ENCODE measurements at places on chromosomes 2 and 18. TPM values are rescaled to one million over a fixed set of nuclear protein-coding genes. Genes with fewer than 3 reads are reported as not detected.

GRCh38 chr2:133568598-133568997 is 335 bp upstream of the NCKAP5 start:
- DNase-seq = no peak

- no peak for DNase-seq
These were observed 408.2 kb upstream of the HNRNPA3 start for GRCh38 chr2:176804392-176804791.

DNA sequence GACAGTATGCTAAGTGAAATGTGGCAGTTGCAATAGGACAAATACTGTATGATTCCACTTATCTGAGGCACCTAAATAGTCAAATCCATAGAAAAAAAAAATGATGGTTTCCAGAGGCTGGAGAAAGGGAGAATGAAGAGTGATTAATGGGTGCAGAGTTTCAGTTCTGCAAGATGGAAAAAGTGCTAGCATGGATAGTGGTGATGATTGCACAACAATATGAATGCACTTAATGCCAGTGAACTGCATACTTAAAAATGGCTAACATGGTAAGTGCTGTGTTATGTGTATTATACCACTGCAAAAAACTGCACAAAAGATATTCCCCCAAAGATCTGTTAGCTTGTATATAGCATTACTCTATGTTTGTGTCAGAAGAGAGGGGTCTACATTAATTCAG is 185.4 kb downstream of the INHBB start:
- no peak for DNase-seq

- no peak for DNase-seq
These were observed 15.1 kb upstream of the RTTN start for GRCh38 chr18:70220628-70221027.

ANKRD36C gene
- 69.4 TPM for total RNA-seq

DNA sequence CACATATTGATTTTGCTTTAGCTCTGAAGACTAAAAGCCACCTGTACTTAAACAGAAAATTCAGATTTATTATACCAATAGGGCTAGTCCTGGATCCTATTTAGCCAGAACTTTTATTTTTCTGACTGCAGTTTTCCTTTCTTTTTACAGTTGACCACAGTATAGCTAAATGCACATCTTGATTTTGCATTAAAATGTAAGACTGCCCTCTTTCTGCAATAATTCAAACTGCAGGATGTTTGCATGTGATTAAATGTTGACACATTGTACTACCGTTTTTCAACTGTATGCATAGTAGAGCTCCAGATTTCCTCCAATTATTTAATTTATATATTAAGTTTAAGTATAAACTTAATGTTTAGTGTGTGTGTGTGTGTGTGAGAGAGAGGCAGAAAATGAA is 1262.9 kb downstream of the SUCLG1 start:
- no peak for DNase-seq

DNA sequence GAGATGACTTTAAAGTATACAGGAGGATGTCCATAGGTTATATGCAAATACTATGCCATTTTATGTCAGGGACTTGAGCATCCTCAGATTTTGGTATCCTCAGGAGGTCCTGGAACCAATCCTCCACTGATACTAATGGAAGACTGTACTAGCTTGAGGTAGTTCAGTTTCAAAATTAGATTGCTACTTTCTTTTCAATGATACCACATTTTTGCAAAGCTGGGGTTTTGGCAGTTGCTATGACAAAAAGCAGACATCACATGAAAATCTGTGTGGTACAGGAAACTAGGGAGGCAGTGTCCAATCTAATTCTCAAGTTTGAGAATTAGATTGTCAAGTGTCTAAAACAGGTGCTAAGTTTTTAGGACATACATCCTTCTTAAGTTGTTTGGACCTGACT is 14.2 kb downstream of the EHBP1 start:
- DNase-seq = no peak

CIDEA gene
- total RNA-seq = not detected

IL36A gene
- total RNA-seq = 0.34 TPM

ANKRD44 gene
- 120 TPM for total RNA-seq

SLC39A6 gene
- 42.7 TPM for total RNA-seq

ALPP gene
- total RNA-seq = not detected

DNA sequence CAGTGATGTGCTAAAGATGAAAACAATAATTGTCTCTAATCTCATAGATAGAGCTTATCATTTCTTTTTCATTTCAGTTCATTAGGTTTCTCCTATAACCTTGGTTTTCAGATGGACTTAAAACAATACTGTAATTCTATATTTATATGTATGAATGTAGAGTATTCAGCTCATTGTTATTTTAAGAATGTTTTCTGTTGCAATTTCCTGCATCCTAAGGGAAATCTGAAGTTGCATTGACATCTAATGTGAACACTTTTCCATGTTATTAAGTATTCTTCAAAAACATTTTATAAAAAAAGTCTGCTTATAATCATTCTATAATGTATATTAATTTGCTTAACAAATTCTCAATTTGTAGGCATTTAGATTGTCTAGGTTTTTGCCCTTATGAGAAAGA is 288.9 kb downstream of the XIRP2 start:
- DNase-seq = no peak

- no peak for DNase-seq
These were observed 30.6 kb upstream of the GPD2 start for GRCh38 chr2:156405586-156405985.

DNA sequence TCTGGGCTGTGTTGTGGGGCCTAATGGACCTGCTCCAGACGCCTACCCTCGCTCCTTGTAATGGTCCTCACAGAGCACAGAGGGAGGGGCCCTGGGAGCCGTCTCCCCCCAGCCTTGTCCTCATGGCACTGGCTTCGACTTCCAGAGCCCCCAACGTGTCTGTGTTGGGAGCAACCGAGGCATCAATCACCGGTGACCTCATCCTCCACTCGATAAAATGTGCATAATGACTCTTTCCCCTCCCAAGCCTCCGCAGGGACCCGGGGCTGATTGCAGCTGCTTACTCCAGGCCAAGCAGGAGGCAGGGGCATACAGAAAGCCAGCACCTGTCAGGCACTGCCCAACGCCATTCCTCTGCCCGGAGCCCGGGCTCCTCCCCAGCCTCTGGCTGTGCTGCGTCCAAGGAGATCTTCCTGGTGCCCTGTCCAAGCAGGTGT is 271.7 kb downstream of the NDUFA10 start:
- DNase-seq = no peak

GRCh38 chr2:69154106-69154505 is 141.1 kb downstream of the ANTXR1 start:
- DNase-seq = no peak

LYPD6 gene
- total RNA-seq = not detected

DNA sequence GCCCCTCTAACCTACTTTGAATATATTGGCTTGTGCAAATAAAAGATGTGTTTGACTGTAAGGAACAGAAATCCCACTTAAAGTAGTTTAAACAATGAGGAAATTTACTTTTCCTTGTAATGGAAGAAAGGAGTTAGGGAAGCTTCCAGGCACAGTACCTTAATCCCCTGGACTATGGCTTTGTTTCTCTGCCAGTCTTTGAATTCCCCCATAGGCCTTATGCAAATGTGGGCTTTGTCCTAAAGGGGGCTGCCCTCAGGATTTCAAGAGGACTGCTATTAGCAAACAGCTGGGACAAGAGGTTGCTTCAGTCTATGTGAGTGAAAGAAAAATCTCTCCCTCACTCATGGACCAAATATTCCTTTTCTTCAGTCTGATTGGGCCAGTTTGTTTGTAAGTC is 255.1 kb upstream of the THSD7B start:
- DNase-seq = no peak

CABYR gene
- 0.16 TPM for total RNA-seq

DNA sequence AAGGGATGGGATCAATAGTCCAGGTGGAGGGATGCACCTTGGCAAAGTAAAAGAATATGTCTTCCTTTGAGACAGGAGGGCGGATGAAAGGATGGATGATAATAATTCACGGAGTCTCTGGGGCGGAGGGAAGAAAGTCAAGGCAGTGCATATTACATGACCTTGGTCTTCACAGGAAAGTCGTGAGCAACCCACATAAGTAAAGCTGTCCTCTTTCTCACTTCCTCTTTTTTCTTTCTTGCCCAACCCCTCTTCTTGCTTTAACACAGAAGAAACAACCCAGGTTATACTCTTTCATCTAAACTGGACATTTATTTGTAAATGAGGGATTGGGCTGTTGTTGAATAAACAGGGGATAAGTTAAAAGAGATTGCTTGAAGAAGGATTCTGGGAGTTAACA is 168.7 kb upstream of the SKOR2 start:
- DNase-seq = no peak

DNA sequence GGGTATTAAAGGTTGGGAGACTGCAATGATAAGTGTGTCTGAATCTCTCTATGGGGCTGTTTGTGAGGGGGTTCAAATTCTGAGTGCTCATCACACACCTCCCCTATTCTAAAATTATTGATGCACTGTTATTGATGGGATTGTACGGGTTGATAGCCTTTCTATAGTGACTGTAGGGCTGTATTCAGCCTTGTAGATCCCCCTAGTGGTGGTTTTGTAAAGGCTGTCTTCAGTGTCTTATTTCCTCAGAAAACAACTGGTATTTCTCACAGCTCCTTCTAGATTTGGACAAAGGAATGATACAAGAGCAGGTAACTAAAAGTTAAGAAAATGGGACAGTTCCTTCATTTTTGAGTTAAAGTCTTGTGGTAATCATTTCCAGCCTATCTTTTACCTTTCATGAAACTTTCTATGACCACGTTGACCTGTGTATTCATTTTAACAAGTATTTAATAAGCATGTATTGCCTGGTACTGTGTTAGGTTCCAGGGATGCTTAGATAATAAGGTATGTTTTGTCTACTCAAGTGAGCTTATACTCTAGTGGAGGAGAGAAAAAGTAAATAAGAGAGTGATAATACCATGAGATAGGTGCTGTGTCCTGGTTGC is 21.2 kb downstream of the SMAD4 start:
- no peak for DNase-seq

DNA sequence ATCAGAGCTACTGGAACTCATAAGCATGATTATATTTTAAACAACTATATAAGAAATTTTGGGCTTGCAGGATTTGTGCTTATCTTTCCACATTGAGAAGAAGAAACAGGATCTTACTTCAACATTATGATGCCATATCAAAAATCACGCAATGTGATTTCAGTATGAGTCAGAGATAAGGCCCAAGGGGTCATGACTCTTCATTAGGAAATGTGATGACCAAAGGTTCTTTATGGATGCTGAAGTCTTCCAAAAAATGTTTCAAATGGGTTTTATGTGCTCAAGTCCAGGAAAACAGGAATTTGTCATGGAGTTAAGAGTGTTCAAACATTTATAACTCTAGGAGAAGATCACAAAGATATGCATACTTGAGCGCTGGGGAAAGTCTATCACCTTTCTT is 7.8 kb upstream of the SERPINB2 start:
- no peak for DNase-seq

DNA sequence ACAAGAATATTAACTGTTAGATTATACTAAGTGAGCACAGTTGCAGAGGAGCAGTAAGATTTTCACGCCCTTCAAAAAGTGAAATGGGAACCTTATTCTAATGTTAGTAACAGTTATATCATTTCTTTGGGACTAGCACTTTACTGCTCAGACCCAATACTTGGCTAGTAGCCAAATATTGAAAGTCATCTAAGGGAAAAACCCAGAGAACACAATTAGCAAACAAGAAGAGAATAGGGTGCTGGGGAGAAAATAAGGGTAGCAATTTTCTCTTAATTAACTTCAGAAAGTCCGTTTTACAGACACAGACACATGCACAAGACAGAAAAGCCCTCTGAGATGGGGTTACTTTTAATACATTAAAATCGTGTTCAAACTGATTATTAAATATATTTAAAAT is 71.8 kb downstream of the ID2 start:
- DNase-seq = no peak

DNA sequence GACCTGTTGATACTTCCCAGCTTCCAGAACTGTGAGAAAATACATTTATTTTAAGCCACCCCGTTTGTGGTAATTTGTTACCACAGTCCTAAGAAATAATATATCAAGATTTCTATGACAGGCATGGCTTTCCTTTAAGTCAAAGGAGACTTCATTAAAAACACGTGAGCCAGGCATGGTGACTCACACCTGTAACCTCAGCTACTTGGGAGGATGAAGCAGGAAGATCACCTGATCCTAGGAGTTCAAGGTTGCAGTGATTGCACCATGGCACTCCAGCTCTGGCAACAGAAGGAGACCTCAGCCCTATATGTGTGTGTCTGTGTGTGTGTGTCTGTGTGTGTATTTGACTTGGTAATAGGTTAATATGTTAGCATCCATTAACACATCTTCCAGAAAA is 69.8 kb upstream of the SCN7A start:
- no peak for DNase-seq

SFTPB gene
- not detected for total RNA-seq

DNA sequence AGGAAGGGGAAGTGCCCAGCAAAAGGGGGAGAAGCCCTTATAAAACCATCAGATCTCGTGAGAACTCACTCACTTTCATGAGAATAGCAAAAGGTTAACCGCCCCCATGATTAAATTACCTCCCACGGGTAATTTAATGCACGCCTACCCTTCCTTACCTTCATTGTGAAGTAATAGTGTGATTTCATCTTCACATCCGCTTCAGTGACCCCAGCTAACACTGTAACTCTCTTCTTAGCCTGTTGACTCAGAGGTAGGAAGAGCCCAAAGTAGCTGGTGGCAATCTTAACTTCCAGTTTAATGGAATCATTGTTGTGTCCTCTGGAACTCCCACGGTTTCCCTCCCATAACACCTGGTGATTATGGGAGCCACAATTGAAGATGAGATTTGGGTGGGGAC is 120.5 kb downstream of the GULP1 start:
- no peak for DNase-seq

GRCh38 chr2:233434666-233435330 is 80.5 kb downstream of the DGKD start:
- DNase-seq = no peak

DNA sequence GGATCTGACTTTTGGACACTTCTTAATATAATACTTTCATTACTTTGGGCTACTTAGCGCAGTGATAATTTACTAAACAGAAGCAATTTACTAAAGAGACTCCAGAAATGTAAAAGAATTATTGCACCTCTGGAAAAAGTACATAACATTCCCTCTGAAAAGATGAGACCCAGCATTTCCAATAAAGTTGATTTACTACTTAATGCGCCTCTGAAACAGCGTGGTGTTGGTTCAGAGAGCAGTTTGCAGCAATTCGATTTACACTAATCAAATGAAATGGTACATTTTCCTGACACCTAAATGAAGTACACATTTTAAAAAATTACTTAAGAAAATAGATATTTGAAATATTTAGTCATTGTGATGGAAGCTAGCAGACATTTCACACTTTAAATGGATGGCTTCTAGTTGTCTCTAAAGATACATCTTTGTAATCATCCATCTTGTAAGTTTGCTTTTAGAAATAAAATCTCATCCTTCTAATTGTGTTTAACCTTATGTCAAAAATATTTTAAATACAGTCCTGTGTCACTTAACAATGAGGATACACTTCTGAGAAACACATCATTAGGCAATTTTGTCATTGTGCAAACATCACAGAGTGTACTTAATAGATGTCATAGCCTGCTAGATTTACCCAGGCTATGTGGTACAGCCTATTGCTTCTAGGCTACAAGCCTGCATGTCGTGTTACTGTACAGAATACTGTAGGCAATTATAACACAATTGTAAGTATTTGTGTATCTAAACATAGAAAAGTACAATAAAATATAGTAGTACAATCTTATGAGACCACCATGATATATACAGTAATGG is 284.6 kb upstream of the UBE2E3 start:
- no peak for DNase-seq

- DNase-seq = no peak
These were observed 63.4 kb downstream of the TPO start for GRCh38 chr2:1476617-1477195.

Data from activated T-helper 2 cell treated with anti-CD3 and anti-CD28 coated beads, Interferon-gamma antibody, Interleukin-2, Interleukin-4, amounts not matched to agents 10 μg/mL and 5 μg/mL and 100 μg/mL, durations not matched to agents 14 hours and 24 hours and 36 hours (primary cell).